ENCODE measurements at places on chromosomes 1 and 21.

DNA sequence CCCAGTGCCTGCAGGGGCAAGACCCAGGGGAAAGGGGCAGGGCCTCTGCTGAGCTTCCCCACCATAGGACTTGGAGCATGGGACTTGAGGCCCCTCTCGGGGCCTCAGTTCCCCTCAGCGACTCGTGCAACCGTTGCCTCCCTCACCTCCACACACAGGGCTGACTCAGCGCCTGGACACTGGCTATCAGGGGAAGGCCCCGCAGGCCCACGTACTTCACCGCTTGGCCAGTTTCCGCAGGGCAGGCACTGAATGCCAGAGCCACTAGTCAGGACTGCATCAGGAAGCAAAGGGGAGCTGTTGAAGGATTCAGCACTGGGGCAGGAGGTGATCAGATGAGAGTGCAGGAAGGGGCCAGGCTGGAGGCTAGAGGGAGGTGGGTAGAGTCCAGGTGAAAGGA is 15.5 kb upstream of the FAM131C start:
- DNase-seq, result no peak

DNA sequence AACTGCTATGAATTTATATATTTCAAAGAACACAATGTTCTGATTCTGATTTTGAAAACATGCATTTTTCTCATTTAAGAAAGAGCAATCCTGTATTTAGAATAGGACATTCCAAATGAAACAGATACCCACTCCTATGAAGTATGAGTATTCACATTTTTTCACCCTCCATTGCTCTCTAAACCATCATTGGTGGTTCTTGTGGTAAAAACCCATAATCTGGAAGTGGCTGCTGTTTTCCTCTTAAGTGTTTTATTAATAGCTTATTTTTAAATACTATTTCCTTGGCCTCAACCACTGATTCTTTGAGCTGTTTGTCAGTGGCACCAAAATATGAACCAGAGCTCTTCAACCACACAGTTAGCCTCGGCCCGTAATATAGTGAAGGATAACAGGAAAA is 60.0 kb upstream of the ADAM30 start:
- no peak for DNase-seq

- peak; percentile 76 for DNase-seq
Measured at GRCh38 chr1:203325026-203325417, 19.7 kb downstream of the BTG2 start.

DNA sequence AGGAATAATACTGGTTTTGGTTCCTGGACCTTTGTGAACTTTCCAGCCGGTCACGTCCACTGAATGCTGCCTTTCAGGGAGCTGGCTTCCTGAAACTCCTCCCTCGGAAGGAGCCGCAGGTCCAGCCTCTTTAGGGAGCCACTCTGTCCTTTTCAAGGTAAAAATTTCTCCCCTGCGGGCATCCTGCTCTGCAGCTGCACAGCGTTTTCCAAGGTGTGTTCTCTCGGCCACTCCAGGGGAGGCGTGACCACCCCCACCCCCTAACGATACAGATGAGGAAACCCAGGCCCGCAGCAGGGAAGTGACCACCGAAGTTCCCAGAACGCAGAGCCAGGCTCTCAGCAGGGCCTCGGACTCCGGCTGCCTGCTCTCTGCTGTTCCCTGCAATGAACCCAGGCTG is 21.5 kb downstream of the PADI2 start:
- DNase-seq, result no peak

DNA sequence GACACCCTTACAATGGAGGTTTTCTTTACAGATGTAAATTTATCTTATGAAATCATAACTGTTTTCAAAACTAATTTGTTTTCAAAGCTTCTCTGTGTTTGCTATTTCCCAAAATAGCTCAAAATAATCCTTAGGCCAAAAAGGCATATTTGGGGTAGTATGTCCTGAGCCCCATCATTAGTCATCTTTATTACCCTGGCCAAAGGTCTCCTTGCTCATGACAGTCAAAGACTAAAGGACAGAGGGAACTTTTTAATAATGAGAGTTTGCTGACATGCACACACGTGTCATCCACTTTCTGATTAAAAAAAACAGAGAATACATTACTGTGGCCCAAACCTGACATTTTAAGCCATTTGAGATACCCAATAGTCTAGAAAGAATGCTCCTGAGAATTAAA is 221.9 kb upstream of the DUSP10 start:
- no peak for DNase-seq

DNA sequence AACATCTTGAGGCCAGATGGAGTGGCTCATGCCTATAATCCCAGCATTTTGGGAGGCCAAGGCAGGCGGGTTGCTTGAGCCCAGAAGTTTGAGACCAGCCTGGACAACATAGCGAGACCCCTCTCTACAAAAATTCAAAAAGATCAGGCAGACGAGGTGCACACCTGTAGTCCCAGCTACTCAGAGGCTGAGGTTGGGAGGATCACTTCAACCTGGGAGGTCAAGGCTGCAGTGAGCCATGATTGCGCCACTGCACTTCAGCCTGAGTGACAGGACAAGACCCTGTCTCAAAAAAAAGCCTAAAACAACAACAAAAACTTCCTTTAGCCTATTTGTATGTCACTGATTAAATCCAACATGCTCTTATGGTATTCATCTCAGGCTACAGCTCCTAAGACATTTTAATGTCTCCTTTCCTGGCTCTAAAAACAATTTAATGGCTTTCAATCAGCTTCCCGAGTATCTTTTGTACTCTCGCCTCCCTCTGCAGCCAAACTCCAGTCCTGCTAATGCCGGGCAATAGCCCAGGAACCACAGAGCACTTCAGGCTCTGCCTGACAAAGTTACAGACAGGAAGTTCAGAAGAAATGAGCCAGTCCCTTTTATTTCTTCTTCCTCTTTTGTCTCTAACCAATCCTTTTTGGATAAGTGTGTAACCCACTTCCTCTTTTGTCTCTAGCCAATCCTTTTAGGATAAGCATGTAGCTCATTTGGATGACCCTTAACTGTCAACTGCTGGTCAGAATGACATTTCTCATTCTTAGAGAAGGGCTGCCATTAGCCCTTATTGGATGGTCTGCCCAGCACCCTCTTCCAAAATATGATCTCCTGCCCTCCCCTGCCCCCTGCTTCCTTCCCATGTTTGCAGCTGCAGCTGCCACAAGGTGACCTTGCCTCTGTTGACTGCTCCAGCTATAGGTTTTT is 6.6 kb upstream of the DOP1B start:
- DNase-seq, result no peak

DNA sequence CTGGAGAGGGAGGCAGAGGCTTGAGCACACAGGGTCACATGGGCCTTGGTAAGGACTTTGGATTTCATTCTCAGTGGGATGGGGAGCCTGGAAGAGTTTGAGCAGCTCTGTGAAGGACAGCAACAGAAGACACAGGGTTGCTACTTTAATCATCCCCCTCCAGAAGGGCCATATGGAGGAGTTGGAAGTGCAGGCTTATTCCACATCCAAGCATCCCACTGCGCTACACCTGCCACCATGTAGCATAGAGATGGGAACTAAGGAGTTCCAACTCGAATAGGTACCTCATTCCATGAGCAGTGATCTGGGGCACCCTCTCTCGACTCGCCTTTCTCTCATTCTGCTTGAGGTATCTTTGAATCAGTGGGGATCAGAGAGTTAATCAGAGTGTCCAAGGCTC is 54.0 kb upstream of the CTTNBP2NL start:
- DNase-seq, result no peak

GRCh38 chr1:23726686-23727085 is 16.6 kb upstream of the ELOA start:
- no peak for DNase-seq

- DNase-seq, result no peak
Measured at GRCh38 chr1:8311068-8311718, 6.7 kb upstream of the SLC45A1 start.

DNA sequence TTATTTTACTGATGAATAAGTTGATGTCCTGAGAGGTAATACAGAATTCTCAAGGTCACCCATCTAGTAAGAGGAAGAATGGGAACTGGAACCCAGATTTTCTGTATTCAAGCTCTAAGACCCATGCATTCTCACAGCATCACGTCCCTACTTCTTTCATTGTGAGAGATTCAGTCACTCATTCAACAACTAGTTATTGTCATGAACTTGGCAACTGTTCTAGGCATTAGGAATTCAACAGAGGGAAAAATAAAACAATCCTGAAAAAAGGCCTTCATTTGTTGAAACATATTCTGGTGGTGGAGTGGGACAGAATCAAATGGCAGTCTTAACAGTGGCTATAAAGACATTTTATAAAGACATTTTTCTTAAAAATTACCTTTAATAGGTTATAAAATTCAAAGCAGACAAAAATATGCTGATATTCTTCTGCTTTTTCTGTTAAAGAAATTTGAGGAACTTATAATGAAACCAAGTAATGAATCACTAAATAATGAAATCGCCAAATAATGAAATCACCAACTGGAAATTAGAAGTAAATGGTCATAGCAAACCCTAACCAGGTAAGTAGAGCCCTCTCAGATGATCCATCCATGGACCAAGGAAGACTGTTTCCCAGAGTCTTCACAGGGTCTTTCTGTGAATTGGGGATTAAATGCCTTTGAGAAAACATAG is 136.5 kb upstream of the DPYD start:
- no peak for DNase-seq

DNA sequence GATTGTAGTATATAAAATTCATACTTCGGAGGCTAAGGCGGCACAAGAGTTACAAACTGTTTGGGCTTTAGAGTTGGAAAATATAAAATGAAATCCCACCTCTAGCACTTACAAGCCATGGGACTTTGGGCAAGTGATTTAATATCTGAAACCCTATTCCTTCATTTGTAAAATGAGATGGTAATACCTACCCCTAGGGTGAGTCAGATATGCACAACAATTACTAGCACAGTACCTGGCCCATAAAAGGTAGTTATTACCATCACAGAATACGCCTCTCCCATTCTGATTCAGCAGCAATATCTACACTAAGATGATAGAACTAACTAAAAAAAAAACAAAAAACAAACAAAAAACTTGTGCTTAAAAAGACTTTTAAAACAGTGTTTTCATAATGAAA is 3.5 kb downstream of the KLHL12 start:
- DNase-seq, result no peak

- DNase-seq, result no peak
Measured at GRCh38 chr21:20661246-20661645, 337.0 kb upstream of the NCAM2 start.

DNA sequence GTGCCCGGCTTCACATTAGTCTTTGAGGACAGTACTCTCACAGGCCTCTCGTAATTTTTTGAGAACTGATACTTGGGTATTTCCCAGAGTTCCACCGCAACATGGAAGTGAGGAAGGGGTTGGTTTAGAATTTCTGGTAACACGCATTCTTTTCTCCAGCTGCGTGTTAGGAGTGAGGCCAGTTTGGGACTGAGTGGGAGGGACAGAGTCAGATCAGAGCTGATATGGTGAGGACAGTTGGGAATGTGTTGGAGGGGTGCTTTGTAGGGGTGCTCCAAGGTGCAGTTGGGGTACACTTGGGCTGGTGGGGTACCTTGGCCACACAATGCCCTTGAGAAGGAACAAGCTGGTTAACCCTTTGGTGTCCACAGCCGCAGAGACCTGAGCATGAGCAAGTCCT is 6.7 kb downstream of the FBXO6 start:
- no peak for DNase-seq

- DNase-seq, result no peak
Measured at GRCh38 chr1:222918801-222919477, 104.1 kb downstream of the DISP1 start.

- DNase-seq, result no peak
Measured at GRCh38 chr1:228091084-228091483, 8.6 kb downstream of the ARF1 start.

GRCh38 chr1:112267929-112268328 is 128.1 kb upstream of the CTTNBP2NL start:
- DNase-seq, result no peak

GRCh38 chr1:38587766-38588165 is 271.8 kb downstream of the RRAGC start:
- DNase-seq, result no peak

GRCh38 chr1:231688989-231689388 is 62.4 kb downstream of the DISC1 start:
- no peak for DNase-seq

GRCh38 chr1:214844319-214844718 is 238.2 kb upstream of the KCNK2 start:
- DNase-seq, result no peak

GRCh38 chr1:159914252-159915018 is 10.9 kb downstream of the TAGLN2 start:
- no peak for DNase-seq

DNA sequence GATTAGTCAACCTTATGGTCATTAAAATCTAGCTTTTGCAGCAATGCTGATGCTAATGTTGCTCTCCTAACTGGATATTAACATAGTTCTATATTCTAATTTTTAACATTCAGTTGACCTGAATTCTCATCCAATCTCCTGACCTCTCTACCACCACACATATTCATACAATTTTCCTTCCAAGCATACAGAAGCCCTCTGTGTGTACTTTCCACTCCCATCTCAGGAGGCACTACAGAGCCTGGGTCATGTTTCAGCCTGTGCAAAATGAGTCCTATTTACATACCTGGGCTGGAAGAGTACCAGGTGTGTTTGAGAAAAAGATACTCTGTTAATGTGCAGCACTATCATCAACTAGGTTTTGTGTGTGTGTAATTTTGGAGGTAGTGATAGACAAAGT is 486.3 kb downstream of the NEGR1 start:
- DNase-seq, result peak; percentile 37

- DNase-seq, result no peak
Measured at GRCh38 chr1:227775841-227776240, 39.6 kb upstream of the PRSS38 start.

DNA sequence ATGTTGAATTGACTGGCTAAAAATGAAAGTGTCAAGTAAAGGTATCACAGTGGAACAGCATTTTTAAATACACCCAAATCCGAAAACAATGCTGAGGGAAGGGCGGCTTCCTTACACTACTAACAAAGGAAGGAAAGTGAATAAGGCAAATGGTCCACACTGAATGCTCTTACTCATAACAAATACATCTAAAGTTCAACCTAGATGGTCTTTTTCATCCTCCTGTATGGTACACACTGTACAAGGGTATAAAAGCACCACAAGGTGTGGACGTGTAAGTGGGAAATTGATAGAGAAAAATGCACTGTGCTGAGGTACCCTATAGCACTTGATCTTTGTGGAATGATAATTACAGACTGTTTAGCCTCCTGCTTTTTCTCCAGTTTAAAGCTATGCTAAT is 7.1 kb upstream of the PALMD start:
- DNase-seq, result no peak

GRCh38 chr1:155929057-155929456 is 5.2 kb downstream of the KHDC4 start:
- DNase-seq, result no peak

- no peak for DNase-seq
Measured at GRCh38 chr1:147771226-147772125, 11.1 kb upstream of the GJA5 start.
